ENCODE measurements at places on chromosomes 5 and 9. TPM values are rescaled to one million over a fixed set of nuclear protein-coding genes. Genes with fewer than 3 reads are reported as not detected.

The BRINP1 gene
- total RNA-seq = not detected

The TLR4 gene
- 0.20 TPM for total RNA-seq

The PHYHD1 gene
- 1.4 TPM for total RNA-seq

DNA sequence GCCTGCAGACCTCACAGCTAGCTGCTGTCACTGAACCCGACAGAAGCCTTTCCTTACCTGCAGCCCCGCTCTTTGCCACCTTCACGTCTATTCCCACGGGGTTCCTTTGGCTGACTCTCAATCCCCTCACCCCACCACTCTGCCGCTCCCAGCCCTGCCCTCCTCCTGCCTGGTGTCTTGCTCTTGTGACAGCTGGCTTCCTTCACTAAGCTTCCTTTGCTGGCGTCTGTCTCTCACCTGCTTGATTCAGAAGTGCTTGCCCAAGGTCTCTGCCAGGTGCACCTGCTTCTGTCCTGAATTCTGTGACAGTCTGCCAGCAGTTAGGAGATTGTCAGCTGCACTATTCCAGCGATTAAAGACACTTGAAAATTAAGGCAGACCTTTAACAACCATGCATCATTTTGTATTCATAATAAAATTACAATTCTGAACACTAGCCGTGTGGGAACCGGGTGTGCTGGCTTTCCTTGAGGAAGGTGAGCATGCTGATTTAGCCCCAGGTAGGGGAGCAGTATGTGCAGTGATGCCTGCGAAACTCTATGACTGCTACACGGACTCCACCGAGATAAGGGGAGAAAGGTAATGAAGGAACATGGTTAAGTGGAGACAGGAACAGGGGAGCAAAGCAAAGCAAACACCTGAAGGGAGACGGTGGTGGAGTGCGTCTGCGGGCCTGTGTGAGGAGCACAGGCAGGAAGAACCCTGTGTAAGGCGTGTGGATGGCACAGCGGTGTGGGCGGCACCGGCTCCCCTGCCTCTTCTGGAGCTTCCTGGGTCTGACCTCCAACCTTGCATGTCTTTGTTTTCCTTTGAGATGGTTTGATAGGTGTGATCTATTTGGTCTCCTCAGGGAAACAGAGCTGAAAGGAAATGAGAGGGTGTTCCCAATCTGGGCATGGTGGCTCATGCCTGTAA lies 80.1 kb upstream of the CACNA1B start:
- DNase-seq = no peak

DNA sequence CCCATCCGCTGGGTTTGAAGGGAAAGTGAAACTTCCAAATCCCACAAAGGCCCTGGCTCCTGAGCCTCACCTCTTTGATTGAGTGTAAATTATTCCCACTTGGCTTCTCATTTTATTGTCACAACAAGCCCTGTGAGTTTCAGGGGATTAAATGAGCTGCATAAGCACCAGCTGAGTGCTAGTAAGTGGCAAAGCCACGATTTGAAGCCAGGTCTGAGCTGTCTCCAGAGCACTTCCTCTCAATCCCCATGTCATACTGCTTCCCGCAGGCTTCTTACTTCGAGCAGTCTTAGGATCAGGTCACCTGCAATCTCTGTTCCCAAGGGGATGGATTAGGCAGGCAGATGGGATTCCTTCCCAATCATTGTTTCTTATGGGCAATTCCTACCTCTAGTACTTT lies 18.0 kb downstream of the RPS14 start:
- DNase-seq = no peak

DNA sequence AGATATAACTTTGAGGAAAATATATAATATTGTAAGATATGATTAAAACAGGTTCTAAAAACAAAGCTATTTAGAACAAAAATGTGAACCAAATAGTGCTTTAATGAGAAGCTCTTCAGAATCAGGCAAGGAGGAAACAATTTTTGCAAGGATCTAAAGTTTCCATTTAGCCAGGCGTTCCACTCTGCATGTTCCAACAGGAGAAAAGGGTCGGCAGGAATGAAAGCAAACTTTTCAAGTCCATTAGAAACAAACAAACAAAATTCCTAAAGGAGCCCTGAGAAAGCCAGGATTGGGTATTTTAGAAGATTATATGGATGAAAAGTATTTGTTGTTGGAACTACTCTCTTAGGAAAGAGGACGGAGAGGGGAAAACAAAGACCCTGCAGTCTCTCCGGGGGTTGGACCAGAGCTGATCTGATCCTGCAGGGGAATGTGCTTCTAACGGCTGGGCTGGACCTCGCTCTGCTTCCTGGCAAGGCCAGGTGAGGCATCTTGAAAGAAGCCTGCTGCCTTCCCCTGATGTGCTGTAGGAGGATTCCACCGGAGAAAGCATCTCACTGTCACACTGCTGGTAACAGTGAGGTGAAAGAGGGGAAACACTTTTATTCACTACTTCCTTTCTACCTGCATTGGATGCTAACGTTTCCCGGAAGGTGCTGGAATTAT lies 94.6 kb downstream of the PRRT1B start:
- no peak for DNase-seq

The PNPLA7 gene
- 4.5 TPM for total RNA-seq

- no peak for DNase-seq
Measured at GRCh38 chr9:91966503-91966902, 16.5 kb upstream of the ROR2 start.

GRCh38 chr5:63262185-63262981 lies 683.8 kb downstream of the LRRC70 start:
- DNase-seq = no peak
